ENCODE measurements at places on chromosomes 16 and 17.
A peak's percentile ranks its signal among the peaks of the same experiment; 100 is the strongest.

GRCh38 chr17:77501101-77501566 lies 360.4 kb downstream of the SEC14L1 start:
- DNase-seq: no peak

GRCh38 chr16:53946746-53947386 lies 242.9 kb downstream of the FTO start:
- DNase-seq: no peak

DNA sequence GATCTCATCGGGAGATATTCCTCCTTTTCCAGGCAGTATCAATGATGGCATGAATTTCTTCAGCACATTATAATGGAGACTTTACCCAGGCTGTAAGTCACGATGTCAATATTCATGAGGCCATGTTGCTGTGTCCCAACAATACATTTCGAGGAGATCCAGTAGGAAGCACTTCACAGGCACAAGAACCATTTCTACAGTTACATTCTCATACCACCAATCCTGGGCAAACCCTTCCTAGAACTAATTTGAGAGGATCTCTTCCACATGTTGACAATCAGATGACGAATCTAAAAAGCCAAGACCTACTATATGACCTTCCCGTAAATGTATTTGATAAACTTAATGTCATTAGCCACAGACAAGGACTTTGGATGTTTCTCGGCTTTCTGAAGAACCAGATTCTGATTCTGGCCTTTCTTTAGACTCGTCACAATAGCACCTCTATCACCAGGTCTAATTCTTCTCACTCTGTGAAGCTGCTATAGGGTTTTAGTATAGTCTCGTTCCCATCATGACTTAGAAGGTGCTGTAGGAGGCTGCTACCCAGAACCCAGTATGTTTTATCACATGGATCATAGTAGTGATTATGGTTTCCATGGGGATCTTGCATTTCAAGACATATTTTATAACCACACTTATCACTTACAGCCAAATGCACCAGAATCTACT lies 40.2 kb downstream of the C16orf87 start:
- no peak for DNase-seq

- peak; percentile 75 for DNase-seq
These were observed 118.0 kb upstream of the ZNF469 start for GRCh38 chr16:88264641-88265285.

DNA sequence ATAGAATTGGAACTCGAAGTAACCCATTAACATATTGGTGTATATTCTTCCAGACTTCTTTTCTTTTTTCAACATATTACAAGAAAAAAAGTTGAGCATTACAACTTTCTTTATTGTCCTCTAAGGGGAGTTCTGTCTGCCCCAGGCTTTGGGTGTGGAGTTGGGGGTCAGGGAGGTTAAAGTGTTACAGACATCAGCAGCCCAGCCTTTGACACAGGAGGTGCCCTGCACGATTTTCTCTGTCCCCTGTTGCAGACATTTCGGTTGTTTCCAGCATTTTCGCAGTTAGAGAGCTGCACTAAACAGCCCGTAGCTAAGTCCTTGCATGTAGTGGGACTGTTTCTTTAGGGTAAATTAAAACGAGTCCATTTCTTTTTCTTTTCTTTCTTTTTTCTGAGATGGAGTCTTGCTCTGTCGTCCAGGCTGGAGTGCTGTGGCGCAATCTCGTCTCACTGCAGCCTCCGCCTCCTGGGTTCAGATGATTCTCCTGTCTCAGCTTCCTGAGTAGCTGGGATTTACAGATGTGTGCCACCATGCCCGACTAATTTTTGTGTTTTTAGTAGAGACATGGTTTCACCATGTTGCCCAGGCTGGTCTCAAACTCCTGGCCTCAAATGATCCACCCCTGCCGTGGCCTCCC lies 13.4 kb upstream of the ADCY7 start:
- no peak for DNase-seq

DNA sequence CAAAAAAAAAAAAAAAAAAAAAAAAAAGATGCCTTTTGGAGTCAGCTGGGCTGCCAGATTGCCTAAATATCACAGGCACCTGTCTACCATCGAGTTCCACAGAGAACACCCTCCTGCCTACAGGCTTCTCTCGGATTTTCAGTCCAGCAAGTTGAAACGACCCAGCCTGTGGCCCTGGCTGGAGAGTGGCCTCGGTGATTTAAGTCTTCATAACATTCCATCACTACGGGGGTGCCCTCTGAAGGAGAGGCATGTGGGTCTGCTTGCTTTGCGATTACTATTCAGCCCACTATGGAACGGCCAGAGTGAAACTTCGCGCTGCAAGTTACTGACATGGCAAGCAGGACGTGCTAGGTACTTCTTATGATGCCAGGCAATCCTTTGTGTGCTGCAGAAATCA lies 42.8 kb downstream of the MARCHF10 start:
- peak; percentile 39 for DNase-seq

GRCh38 chr16:2365397-2366294 lies 25.1 kb upstream of the ABCA3 start:
- no peak for DNase-seq

- no peak for DNase-seq
These were observed 352.3 kb upstream of the CDH5 start for GRCh38 chr16:66014221-66014620.

DNA sequence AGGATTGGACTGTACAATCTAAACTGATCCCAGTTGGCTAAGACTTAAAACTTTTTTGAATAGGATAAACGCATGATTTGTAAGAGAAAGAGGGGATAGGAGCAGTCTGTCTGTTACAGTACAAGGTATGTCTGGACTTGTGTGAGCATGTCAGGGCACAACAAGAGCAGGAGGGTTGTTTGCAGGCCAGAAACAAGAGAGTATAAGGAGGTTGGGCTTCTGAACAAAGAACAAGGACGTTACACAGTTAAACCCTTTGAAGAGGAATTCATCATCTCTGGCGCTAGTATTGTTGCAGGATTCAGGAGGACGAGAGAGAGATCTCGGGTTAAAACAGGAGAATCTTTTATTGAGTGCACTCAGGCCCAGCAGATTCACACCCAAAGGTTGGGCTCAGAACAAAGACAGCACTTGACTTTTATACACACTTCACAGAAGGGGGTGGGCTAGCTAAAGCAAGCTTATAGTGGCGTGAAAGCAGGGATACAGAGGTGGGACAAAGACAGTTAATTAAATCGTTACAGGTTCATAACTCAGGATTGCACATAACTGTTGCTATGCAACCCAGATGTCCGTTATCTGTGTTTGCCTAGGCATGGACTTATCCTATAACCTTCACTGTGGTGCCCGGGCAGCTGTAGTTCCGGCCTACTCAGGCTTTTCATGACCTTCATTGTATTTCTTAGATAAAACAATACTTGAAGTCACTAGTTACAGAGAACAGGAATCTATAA lies 34.3 kb downstream of the SEC14L1 start:
- DNase-seq: no peak

DNA sequence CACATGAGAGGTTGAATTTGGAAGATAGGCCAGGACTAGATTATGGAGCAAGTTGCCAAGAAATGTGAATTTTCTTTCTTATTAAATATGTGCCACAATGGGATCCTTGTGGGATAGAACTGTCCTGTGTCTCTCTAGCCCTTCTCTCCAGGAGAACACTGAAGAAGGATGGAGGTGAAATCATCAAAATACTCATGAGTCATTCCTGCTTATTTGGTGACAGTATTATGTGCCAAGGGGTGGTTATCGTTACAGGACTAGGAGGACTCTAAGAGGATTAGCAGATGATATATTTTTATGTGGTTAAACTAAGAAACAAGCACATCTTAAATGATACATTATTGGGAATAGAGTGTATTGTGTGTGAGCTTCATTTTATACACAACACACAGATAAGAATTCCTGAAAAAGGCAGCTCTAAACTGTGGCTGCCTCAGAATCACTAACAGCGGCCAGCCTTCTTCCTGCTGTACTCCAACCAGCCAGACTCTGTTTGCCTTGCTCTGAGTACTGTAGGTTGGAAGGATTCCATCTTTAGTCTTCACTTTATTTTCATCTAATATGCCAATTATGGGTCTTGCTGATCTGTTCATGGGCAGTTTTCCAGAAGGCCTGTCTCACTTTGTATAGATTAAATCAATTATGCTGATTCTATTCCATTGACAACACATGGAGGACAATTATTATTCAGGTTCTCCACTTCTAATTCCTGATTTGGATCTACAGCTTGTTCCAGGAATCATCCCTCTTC lies 325.8 kb downstream of the ABCC12 start:
- DNase-seq: no peak

- no peak for DNase-seq
These were observed 4.2 kb upstream of the KRTAP3-2 start for GRCh38 chr17:41003926-41004325.

DNA sequence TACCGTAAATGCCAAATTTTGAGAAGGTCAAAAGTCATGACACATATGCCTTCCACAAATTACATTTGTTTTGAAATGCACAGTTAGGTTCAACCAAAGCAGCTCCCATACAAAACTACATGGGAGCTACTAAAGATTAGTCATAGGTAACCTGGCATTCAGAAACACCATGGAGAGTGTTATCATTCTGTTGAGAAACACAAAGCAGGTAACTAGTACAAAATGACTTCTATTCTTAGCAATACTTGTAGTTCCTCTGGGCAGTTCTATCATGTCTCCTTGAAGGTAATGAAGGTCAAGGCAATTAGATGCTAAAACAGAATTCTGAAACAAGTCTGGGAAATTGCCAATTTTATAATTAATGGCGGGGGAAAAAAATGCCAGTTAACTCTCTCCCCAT lies 39.4 kb downstream of the KCNJ16 start:
- no peak for DNase-seq

- no peak for DNase-seq
These were observed 3.0 kb downstream of the CDT1 start for GRCh38 chr16:88806491-88807111.

DNA sequence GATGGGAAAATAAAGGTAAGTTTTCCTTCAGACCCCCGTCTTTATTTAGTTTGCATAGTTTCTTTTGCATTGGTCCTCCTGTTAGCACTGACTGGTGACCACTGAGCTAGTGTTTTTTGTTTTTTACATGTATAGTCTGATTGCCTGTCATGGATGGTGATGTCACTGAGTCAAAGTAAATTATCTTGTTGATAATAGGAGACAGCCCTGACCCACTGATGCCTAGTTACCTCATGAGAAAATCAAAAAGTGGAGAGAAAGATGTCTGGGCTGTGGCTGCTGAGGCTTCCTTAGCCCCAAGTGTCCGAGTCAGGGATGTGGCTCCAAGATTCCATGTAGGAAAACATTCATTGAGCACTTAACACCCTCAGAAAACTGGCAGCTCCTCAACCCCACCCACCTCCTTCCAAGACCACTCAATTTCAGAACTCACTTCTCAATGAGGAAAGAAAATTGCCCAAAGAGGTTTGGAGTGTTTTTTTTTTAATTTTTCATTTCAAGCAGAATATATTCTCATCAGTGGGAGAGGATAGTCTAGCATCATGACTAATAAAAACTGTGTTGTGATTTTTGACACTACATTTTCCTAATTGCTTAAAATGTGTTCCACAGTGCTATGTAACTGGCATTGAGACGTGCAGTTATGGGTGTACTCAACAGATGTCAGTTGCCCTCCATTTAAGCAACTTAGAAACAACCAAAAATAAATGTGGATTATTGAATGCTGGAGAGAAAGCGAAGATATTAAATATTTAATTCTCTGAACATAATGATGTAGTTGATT lies 38.7 kb upstream of the NUDT7 start:
- no peak for DNase-seq

DNA sequence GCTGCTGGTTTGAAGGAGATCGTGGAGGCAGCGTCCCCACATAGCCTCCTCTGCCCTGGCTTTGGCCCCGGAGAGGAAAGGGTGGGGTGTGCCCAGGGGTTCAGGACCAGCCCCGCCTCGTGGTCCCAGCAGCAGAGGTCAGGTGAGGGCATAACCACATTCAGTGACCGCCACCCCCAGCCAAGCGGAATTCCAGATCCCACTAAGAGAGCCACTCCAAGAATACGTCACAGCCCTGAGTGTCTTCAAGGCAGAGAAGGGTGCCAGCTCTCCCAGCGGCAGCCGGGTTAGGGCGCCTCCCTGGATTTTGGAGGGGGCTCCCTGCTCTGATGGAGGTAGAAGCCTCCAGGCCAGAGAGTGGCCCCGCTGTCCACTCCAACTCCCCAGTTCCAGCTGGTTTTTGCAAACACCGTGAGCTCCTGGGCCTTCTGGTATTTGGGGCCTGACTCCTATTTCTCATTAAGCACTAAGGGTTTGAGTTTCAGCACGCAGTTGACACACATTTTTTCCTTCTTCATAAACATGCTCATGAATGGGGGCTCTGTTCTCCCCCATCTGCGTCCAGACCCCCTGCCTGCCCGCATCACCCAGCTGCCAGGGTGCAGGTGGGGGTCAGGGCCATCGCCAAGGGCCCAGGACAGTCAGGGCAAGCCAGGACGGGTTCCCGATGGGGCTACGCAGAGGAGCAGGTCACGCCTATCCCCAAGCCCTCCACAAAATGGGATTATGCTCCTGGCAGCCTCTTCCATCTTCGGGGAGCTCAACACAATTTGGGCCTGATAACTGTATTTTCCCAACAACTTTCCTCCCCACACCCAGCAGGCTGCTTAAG lies 98.4 kb upstream of the PLCG2 start:
- no peak for DNase-seq

- no peak for DNase-seq
These were observed 59.0 kb upstream of the TBX2 start for GRCh38 chr17:61340431-61341209.

- no peak for DNase-seq
These were observed 11.8 kb upstream of the KAT7 start for GRCh38 chr17:49776551-49777300.

GRCh38 chr17:77735566-77736198 lies 222.8 kb upstream of the TNRC6C start:
- DNase-seq: peak; percentile 51

GRCh38 chr17:3528403-3528851 lies 29.2 kb downstream of the TRPV3 start:
- no peak for DNase-seq

- DNase-seq: no peak
These were observed 16.9 kb downstream of the SLC43A2 start for GRCh38 chr17:1611715-1612114.

- no peak for DNase-seq
These were observed 89.5 kb downstream of the MARF1 start for GRCh38 chr16:15553313-15554088.

- no peak for DNase-seq
These were observed 426.2 kb upstream of the EEF2KMT start for GRCh38 chr16:5523829-5524228.

- DNase-seq: no peak
These were observed 42.5 kb upstream of the CLEC19A start for GRCh38 chr16:19242987-19243575.

- DNase-seq: no peak
These were observed 244.2 kb downstream of the GSG1L start for GRCh38 chr16:27819356-27819755.

GRCh38 chr16:67865318-67865717 lies 7.5 kb upstream of the EDC4 start:
- DNase-seq: peak; percentile 65

GRCh38 chr16:64440421-64440831 lies 681.4 kb downstream of the CDH11 start:
- no peak for DNase-seq

DNA sequence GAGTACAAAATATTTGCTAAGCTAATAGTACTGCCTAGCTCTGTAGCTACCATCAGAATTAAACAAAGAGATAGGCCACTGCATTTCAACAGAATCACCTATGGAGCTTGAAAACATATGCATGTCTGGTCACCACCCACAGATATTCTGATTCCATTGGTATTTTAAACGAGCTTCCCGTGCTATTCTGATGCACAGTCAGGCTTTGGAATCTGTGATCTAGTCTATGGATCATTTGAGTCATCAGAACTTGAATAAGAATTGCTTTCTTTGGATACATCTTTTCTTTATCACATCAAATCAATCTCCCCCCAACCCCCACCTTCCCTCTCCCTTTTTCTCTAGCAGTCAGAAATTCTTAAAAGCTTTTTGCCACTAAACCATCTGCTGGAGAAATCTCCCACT lies 124.7 kb downstream of the NPIPB5 start:
- DNase-seq: peak; percentile 78

- DNase-seq: no peak
These were observed 621.2 kb upstream of the CDH5 start for GRCh38 chr16:65745201-65745708.
